Stimulated activated CD8-positive, alpha-beta memory T cell treated with anti-CD3 and anti-CD28 coated beads, Interleukin-7, amount 100 ng/mL, for 24 hours (primary cell): ENCODE measurements at places on chromosomes 5 and 9.

GRCh38 chr5:119340597-119341218 is 15.1 kb upstream of the TNFAIP8 start:
- no peak for DNase-seq

DNA sequence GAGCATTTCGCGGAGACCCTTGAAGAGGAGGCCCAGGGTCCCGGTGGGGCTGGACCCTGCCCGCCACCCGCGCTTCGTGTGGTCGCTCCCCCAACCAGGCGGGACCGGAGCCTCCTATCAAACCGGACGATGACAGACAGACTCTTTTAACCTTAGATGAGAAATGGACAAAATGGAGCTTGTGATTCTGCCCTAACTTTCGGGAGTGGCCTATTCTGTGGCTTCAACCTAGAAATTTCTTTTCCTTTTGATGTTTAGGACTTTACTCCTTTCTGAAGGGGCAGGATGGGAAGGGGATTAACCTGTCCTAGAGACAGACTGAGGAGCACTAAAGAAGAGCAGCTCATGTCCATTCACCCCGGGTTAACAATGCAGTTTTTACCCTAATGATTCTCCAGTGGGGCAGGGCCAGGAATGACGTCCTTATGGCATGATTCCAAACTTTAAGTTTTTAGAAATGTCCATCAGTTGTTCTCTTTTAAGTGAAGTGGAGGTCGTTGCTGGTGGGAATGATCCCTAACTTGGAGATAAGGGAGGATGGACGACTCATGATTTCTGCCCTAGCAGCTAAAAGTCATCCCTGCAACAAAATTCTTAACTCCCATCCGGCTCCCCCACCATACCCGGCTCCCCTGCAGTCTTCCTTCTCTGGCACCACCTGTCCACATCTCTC is 1.0 kb downstream of the NIPSNAP3A start:
- DNase-seq, result no peak

DNA sequence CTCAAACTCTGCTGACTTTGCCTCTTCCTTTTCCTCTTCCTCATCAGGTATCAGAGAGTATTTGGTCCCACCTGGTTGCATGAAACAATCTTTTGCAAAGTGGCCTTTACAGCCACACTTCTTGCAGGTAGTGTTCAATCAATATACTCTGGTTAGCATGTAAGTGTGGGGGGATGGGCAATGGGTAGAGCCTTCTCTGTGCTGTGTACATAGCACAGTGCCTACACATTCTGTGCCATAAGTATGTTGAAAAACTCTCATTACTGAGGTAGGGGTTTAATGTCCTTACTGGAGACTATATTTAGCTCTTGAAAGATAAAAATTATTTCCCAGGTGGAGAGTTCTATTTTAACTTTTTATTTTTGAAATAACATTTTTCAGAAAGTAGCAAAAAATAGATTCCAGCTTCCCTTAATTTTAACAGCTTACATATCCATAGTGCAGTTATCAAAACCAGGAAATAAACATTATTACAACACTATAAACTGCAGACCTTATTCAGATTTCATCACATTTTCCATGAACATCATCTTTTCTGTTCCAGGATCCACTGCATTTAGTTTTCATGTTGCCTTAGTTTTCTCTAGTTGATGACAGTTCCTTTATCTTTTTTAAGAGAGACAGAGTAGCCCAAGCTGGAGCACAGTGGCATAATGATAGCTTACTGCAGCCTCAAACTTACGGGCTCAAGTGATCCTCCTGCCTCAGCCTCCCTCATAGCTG is 15.1 kb downstream of the TTC1 start:
- no peak for DNase-seq

GRCh38 chr5:138807182-138807581 is 54.0 kb downstream of the CTNNA1 start:
- no peak for DNase-seq

DNA sequence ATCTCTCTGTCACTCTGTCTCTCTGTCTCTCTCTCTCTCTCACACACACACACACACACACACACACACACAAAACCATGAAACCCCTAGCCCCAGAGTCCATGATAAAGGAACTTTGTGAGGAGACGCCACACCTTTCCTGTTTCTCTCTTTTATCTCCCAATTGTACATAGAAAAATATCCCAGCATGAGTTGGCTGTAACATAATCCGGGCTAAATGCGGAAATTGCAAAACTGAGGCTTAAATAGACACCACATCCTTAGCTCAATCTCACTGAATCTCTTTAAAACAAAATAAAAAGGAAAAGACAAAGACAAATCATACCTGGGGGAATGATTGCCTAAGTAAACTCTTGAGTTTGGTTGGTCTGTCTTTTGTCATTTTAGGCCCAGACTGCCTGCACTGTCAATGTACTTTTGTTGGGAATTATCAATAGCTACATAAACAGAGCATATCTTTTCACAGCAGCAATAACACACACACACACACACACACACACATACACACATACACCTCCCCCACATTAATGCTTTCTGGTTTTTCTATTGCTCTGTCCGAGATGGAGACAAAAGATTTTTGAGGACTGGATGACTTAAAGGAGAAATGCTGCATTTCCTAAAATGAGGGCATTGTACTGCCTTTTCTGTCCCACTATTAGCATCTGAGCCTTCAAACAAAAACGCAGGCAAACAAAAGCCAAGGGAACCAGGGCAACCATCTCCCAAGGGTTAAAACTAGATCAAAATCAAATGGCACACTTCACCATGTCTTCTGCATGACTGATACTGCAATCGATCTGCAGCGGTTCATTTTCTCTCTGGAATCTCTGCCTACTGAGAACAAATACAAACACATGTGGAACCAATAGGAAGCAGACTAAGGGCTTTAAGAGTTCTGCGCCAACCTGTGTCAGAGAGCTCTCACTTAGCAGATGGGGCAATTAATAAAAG is 321.5 kb downstream of the NFIB start:
- DNase-seq, result no peak

DNA sequence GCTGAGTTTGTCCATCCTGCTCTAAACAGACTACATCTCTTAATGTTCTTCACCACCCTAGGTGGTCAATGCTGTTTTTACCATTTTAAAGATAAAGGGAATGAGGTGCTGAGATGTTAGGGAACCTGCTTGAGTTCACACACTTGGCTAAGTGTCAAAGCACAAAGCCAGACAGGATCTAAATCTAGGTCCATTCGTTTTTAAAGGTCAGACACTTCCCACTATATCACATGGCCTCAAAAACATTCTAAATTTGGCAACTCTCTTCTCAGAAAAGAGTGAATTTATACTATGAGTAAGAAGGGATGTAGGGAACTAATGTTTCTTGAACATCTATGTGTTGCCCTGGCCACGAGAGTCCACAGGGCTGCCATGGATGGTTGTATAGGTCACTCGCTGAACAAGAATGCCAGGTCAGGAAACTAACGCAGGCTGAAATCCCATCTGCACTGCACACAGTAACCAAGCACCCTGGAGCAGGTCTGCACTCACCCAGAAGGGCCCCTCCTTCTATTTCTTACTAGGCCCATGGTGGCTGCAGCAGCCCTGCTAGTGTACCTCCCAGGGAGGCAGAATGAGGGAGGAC is 213.0 kb downstream of the SPOCK1 start:
- DNase-seq, result no peak

DNA sequence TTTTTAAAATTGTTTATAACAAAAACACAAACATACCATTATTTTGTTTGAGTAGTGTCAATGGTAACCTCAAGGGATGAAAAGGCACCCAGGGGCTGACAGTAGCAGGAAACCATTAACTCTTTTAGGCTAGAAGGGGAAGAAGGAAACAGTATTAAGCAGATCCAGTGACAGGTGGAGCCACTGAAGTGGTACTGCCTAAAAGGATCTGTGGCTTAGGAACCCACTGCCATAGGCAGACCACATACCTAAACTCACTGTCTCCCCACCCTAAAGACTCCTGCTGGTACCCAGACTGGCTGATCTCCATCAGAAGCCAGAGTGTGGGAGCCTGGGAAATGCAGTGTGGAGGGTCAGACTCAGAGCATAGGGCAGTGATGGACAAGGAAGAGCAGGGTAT is 13.5 kb downstream of the RLN1 start:
- DNase-seq, result no peak

DNA sequence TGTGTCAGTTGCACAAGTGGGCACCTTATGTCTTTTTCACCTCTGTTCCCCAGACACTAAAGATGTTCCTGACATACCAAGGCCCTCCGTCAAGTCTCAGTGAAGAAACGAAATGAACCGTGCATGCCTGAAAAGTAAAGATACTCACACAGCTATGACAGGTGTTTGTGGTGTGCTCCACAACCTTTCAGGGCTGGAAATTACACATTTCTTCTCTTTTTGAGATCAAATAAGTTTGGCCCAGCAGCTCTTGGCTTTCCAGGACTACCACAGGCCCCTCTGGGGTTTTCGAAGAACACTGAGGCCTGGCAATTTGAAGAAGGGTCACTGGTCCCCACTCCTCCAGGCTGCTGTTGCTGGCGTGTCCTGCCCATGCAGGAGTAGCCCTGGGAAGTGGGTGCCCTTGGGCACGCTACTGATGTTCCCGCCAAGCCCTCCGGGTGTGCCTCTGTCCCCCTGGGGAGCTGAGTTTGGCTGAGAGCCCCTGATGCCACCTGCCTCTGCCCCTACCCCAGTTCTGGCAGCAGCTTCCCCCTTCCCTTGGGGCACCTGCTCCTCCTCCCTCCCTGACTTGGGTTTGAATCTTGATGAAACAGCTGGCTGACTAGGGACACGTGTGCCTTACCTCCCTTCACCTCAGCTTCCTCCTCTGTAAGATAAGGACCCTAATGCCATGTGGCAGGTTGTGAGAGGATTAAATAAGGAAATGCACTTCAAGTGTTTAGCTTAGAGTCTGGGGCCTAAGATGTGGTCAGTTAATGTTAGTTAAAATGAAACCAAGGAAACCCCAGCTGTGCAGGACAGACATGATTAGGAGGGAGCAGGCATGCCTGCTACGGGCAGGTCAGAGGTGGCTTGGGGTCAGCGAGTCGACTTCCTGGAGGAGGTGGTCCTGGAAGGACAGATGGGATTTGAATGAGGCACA is 49.1 kb upstream of the GADD45G start:
- no peak for DNase-seq

- no peak for DNase-seq
These were observed 120.5 kb downstream of the SNX18 start for GRCh38 chr5:54638106-54638505.

- no peak for DNase-seq
These were observed 10.4 kb downstream of the CCDC127 start for GRCh38 chr5:207599-207998.
